ENCODE measurements at places on chromosomes 11 and 22.
A peak's percentile ranks its signal among the peaks of the same experiment; 100 is the strongest.

- no peak for DNase-seq
Observed at GRCh38 chr11:8676458-8676857, 6.0 kb downstream of the TRIM66 start.

DNA sequence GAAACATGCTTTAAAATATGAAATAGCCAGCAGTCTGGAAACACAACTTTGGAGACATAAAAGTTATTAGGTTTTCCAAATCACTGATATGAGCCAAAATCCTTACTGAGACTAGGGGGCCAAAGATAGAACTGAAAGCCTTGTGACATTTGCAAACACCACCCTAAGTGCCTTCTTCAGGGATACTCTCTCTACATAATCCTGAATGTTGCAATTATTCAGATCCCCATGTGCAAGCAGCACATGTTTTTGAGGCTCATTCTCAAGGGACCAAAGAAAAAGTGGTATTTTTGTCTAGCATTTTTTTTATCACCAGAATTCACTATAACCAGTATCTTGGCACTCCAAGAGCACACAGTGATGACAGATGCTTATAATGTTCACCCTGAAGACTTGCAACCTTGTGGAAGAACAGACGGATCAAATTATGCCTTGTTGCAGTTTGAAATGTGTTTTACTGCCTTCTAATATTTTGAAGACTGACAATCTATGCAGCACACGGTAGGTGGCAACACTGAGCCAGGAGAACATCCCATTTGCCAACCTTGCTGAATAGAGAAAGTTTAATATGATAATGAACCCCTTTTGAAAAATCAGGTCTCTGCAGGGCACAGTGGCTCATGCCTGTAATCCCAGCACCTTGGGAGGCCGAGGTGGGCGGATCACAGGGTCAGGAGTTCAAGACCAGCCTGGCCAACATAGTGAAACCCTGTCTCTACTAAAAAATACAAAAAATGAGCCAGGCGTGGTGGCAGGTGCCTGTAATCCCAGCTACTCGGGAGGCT, 78.5 kb downstream of the PLEKHA7 start:
- peak; percentile 23 for DNase-seq

- peak; percentile 64 for DNase-seq
Observed at GRCh38 chr11:118609380-118610224, 2.2 kb downstream of the PHLDB1 start.

DNA sequence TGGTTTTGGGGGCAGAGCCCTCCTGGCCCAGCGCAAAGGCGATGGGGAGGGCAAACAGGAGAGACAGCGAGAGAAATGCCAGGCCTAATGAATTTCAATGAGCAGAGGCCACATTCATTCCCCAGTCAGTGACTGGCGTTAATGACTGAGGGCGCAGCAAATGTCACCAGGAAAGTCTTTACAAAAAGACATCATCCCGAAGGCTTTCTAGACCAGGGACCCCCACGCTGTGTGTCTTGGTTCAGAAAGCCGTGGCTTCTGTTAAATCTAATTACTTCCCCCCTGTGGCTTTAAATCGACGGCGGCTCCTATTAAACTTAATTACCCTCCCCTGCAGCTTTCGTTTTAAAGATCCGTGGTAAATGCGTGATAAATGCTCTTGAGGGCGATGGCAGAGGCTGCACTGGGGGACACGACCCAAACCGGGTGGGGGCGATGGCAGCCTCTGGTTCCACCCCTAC, 1.6 kb upstream of the FGF19 start:
- no peak for DNase-seq

DNA sequence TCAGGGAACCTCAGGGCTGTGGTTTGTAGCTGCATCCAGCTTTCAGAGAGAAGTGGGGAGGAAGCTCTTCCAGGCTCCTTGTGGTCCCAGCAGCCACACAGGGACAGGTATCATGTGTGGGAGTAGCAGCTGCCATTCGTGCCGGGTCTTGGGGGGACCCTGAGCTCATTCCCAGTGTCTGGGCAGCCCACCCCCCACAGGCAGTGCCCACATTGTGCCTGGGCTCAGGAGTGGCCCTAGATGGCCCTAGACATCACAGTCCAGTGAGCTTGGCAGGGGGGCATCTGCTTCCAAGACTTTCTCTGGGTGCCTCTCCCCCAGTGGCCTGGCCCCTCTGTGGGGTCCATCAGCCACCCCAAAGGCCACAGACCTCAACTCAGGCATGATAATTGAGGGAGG, 619.7 kb downstream of the BRD1 start:
- DNase-seq: no peak

DNA sequence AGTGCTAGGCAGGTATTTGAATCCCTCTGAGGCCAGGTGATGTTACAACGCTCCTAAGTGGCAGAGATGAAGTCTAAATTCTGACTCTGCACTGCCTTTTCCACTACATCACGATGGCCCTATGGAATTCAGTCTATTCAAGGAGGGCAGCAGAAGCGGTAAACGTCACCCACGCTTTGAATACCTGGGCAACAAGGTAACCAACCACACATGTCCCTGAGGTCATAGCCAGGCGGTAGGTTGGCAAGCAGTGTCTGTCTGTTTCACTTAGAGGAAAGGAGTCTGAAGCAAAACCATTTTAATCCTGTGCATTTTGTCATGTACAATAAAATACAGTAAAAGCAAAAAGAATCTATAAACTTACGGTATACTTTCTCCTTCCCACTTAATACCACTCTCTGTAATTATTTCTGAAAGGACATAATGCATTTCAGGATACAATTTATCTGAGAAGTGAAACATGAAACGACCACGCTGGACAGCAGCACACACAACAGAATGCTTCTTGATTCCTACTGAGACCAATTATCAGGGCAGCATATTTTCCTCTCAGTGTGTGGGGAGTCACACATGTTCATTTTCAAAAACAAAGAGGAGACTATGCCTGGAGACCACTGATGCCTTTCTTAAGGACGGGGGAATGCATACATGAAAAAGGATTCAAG, 51.3 kb downstream of the PRDM10 start:
- no peak for DNase-seq

DNA sequence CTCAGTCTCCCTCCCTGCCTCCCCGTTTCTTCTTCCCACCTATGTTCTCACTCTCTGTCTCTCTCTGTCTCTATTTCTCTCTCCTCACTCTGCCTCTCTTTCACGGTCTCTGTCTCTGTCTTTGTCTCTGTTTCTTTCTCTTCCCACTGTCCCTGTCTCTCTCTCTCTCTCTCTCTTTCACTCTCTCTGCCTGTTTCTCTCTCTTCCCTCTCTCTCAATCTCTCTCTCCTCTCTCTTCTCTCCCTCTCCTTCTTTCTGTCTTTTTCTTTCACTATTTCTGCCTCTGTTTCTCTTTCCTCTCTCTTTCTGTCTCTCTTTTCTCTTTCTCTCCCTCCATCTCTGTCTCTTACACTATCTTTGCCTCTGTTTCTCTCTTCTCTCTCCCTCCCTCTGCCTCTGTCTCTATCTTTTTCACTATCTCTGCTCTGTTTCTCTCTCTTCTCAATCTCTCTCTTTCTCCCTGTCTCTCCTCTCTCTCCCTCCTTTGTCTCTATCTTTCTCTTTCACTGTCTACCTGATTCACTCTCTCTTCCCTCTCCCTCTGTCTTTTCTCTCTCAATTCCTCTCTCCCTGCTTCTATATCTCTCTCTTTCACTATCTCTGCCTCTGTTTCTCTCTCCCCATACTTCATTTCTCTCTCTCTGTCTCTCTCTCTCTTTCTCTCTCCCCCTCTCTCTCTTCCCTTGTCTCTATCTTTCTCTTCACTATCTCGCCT, 5.4 kb downstream of the APLNR start:
- no peak for DNase-seq

All from B cell (primary cell).